ENCODE measurements at places on chromosomes 2 and 18.

DNA sequence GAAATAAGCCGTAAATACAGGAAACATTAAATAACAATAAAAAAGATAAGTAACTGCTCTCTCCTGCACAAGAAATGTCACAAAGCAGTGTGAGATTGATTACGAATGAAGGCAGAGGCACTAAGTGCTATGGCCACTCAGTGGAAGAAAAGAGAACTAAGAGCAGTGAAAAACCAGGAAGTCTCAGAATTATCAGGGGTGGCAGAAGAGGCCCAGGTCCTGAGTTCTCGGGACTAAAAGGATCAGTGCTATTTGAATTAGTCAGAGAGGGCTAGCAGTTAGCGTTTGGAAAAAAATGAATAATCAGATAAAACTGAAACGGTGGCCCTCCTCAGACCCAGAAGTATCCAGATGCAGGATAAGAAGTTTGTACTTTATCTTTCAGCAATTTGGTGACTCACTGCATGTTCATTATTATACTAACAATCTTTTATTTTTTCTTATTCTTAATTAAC is 367.1 kb downstream of the ZEB2 start:
- no peak for DNase-seq

- DNase-seq: no peak
These were observed 625 bp upstream of the NBAS start for GRCh38 chr2:15561574-15562344.

DNA sequence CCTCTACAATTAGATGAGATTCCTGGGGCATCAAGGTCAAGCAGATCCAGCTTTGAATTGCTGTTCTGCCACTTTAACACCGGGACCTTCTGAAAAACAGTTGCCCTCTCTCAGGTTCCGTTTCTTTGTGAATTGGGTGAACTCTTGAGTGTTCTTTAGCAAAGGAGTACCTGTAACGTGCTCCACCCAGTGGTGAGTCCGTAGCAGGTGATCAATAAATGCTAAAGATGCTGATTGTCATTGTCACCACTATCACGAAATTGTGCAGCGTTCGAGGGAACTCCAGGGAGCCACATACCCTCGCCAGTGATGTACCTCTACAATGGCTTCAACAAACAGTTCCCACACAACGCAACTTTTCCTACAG is 81.9 kb downstream of the TCF7L1 start:
- no peak for DNase-seq

DNA sequence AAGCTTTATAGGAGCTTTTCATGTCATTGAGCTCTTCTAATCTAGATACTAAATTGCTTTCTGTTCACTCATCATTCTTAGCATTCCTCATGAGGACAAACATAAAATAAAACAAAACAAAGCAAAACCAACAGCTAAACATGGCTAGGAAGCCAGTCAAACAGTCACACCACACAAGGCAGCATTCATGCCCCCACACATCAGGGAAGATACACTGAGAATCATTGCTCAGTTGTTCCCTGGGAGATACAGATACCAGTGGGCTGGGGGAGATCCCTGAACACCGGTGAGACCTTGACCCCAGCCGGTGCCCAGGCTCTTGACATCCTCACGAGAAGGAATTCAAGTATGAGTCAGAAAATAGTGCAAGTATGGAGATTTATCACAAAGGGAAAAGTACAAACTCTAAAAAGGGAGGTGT is 177.9 kb upstream of the ARL4C start:
- no peak for DNase-seq

DNA sequence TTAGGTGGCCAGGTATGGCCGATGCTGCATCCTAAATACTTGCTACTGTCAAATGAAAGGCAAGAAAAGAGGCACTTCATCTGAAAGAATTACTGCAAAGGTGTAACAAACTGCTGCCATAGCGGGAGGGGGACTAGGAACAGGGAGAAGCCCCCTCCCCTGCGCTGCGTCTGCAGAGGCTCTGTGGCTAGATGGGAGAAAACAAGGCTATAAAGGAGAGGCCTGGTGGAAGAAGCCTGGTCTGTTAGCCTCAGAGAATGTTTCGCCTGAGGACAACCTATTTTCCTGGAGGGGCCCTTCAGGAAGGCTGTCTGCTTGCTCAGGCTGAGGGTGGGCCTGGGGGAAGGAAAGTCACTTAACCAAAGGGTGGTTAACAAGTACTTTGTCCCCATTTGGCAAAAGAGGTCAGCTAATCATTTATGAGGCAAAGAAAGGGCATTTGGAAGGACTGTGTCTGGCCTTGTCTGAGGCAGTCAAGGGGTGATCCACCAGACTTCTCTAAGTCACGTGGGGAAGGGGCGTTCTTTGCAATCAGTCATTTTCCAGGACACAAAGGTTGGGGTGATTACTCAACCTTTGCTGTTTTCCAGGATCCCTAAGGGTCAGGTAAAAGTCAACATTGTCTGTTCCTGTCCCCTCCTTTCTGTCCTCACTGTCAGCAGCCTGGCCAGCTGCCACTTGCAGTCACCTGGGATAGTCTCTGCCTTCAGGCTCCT is 103.0 kb upstream of the TMEM200C start:
- DNase-seq: no peak

DNA sequence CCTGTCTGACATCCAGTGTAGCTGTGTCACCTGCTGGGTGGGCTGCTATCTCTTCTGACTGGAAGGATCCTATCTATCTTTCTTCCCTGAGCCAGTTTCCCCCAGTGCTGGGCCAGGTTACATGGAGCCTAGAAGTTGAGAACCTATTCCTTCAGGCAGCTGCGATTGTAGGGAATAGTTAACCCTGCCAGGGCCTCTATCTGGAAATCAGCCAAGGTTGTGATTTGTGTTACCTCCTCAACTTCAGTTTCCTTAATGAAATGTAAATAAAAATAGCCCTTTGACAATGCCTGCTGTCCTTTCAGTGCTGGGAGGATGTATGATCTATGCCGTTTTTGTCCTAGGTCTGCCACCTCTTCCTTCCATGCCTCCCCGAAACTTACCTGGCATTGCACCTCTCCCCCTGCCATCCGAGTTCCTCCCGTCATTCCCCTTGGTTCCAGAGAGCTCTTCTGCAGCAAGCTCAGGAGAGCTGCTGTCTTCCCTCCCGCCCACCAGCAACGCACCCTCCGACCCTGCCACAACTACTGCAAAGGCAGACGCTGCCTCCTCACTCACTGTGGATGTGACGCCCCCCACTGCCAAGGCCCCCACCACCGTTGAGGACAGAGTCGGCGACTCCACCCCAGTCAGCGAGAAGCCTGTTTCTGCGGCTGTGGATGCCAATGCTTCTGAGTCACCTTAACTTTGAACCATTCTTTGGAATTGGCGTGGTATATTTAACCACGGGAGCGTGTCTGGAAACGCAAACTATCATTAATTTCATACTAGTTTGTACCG is 36.6 kb downstream of the GORASP2 start:
- no peak for DNase-seq

GRCh38 chr2:204862809-204863208 is 317.5 kb downstream of the PARD3B start:
- no peak for DNase-seq

- DNase-seq: no peak
These were observed 117.9 kb upstream of the ZBTB14 start for GRCh38 chr18:5413447-5413846.

GRCh38 chr2:121881950-121882349 is 126.5 kb downstream of the TSN start:
- DNase-seq: no peak

- no peak for DNase-seq
These were observed 90.3 kb upstream of the SNTG2 start for GRCh38 chr2:860259-860855.

DNA sequence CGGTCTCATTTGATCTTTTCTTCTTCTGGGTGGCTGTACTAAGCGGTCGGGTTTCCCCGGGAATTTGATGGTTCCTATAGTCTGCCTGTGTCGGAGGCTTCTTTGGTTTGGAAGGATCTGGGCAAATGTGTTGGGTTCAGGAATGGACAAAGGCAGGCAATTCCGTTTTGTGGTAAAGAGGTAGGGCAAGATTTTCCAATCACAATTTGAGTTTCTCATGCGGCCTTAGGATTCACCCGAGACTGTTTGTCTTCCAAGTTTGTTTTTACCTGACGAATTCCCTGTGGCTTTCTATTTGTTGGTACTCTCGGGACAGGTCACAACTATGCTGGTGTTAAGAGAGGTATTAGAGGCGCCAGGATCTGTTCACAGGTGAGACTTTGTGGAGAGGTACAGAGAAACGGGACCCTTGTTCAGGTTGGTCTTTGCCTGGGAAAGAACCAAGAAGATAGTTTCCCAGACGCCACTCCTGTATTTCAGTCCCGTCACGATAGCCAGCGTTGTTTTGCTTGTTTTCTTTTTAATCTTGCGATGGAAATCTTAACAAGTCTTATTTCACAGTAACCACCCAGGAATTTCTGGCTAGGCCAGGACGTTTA is 3.0 kb downstream of the SP5 start:
- no peak for DNase-seq

DNA sequence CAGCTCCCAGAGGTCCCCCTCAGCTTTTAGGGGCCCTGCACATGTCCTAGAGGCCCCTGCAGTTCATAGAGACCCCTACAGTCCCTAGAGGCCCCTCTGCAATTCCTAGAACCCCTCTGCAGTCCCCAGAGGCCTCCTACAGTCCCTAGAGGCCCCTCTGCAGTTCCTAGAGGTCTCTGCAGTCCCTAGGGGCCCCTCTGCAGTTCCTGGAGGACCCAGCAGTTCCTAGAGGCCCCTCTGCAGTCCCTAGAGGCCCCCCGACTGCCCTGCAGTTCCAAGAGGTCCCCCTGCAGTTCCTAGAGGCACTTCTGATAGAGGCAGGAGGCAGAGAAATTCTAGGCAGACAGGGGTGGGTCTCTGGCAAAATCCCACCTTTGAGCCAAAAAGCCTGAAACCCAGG is 35.4 kb downstream of the MC2R start:
- no peak for DNase-seq

DNA sequence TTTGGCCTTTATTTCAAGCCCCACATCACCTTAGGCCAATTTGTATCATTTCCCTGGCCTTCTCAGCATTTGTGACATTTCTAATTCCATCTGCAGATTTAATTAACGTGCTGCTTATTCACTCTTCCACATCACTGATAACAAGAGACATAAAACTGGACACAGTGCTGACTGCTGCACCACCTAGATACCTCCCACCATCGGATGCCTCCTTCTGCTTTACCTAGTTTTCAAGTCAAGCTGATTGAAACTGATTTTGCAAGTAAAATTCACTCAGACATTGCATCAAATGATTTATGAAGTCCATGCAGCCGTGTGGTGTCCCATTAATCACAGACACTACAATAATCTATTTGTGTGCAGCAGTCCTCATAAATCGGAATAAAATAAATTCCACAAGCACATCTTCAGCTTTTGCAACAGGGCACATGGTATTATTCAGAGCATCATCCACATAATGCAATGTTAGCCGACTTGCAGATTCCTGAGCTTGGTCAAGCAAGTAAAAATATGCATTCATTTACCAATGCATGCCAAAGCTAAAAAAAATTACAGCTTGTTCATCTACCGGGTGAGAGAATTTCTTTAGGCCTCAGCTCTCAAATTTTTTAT is 15.9 kb upstream of the CRIM1 start:
- no peak for DNase-seq

- DNase-seq: no peak
These were observed 567.1 kb upstream of the POU3F3 start for GRCh38 chr2:104286841-104287240.

- no peak for DNase-seq
These were observed 17.5 kb upstream of the RAB31 start for GRCh38 chr18:9690418-9691188.

- no peak for DNase-seq
These were observed 114.1 kb downstream of the MMADHC start for GRCh38 chr2:149473521-149473920.

DNA sequence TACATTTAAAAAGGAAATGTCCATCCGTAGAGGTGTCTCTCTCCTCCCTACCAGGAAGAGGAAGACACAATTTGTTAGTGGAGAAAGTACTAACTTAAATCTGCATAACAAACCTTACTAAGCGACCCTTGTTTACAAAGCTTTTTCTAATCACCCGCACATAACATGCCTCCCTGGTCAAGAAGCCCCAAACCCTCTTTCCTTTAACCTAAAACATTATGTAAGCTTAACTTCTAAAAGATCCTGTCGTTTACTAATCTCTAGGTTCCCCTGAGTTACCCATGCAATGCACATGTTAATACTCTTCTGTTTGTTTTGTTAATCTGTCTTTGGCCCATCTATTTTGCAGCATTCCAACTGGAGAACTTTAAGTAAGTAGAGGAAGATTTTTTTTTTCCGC is 630.3 kb upstream of the NRXN1 start:
- no peak for DNase-seq

DNA sequence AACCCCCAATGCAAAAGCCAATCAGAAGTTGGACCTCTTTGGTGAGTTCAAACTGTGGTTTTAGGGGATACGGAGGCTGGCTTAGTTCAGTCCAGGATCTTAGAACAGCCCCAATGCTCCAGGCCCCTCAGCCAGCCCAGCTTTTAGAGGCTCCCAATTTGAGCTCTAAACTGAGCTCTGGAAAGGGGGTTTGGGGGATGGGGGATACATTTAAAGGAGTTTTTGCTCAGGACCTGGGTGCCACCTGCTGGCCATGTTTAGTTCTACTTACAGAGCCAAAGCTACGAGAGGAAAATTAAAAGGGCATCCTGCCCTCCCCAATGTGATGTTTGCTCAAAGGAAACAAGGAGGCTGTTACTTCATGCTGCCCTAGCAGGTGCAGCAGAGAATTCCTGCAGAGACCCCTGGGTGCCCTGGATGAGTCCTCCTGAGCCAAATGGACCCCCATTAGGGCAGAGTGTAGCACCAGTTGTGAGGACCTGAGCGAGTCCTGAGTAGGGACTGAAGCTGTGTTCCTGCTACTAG is 15.9 kb upstream of the TMEM214 start:
- peak; percentile 48 for DNase-seq

- no peak for DNase-seq
These were observed 234.8 kb downstream of the NDUFA10 start for GRCh38 chr2:239790313-239790712.

DNA sequence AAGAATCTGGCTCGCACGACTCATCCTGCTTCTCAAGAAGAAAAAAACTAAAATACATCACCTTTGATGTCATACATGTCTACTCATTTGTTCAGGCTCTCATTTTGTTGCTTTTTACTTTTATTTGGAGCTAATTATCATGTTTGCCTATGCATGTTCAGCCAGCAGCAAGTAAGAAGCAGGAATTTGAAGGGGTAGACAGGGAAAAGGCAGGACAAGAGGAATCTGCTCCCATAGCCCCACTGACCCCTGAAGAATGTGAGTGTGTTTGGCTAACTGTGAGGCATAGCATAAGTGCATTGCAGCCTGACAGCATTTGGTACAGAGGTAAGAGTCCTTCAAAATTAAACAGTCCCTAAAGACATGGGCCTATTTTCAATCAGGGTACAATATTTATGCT is 72.7 kb downstream of the NYAP2 start:
- DNase-seq: no peak

GRCh38 chr18:23495723-23496440 is 7.4 kb upstream of the RMC1 start:
- DNase-seq: no peak
